Suppressor macrophage treated with lipopolysaccharide for 1 hour (primary cell): ENCODE measurements at places on chromosomes 6 and 20.

DNA sequence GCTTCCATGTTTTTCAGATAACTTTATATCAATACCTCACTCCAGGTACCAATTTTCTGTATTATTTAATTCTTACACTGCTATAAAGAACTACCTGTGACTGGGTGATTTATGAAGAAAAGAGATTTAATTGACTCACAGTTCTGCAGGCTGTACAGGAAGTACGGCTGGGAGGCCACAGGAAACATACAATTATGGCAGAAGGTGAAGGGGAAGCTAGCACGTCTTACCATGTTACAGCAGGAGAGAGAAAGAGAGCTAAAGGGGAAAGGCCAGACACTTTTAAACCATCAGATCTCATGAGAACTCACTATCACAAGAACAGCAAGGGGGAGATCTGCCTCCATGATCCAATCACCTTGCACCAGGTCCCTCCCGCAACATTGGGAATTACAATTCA, 119.1 kb upstream of the BMP5 start:
- DNase-seq = no peak

DNA sequence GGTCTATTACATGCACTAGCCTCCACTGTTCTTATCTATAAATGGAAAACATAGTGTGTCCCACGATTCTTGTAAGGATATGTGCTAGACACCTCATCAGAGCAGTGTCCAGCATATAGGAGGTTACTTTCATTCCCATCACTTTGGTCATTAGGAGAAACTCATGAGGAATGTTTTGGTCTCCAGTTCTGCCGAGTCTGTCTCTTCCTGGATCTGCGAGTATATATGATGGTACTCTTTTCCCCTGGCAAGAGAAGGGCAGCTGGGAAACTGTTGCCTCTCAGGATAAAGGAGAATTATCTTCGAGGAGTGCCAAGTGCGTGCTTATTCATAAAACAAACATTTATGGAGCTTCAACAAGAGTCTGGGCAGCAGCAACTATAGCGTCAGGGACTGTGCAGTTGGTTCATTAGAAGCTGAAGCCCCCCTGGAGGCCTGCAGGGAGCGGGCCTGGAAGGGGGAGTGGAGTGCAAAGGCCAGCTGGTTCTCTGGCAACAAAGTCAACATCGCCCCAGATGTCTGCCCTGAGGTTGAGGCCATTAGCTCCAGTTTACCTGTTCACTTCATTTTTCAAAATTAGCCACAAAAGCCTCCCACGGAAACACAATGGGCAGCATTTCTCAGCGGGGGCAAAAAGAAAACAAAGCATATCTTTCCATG, 811.9 kb downstream of the MAFB start:
- DNase-seq = no peak

- DNase-seq = no peak
Measured at GRCh38 chr6:41370488-41371111, 35.2 kb downstream of the NCR2 start.

DNA sequence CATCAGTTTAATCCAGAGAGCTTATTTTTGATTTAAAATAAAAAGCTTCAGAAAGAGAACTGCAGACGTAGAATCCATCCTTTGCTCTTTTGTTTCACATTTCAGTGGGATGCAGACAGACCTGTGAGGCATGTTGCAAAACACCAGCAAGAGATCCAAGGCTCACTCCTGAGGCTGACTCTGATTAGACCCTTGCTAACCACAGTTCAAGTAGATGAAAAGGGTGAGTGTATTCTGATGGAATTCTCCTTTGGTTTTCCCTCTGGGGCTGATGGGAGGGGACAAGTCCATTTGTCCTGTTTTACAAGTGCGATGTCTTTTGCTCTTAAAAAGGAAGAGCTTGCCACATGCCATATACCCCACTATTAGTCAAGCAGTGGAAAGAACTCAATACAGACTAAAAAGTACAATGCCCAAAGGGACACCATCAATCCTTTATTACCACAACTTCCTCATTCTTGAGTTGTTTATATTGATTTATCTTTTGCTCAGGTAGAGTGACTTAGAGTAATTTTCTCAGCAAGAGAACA, 772.7 kb downstream of the MAFB start:
- no peak for DNase-seq

- no peak for DNase-seq
Measured at GRCh38 chr20:34506480-34506879, 9.7 kb upstream of the DYNLRB1 start.

GRCh38 chr6:21037453-21037852, 503.2 kb downstream of the CDKAL1 start:
- no peak for DNase-seq

GRCh38 chr6:44699082-44699481, 311.6 kb downstream of the CDC5L start:
- DNase-seq = no peak

- DNase-seq = no peak
Measured at GRCh38 chr6:127243501-127243900, 23.2 kb upstream of the RNF146 start.

DNA sequence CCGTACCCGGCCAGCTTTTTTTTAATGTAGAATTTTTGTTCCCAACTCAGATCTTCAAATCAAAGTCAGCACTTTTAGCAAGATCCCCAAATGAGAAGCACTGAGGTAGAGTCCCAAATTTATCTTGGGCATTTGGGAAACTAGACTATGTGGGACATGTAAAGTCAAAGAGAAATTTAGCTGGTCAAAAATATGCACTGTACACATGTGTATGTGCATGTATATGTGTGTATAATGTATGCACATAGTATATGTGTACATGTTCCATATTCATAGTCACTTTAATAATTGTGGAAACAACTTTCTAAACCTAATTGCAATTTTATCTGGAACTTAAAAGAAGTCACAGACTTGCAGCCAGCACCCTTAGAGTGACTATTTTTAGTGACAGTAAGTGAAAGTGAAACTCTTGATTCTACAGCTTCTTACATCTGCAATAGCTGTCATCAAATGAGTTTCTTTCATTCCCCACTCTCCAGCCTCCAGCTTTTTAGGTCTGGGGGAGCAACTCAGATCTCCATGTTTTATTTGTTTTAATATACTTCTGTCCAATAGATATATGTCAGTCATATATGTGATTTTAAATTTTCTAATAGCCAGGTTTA, 53.6 kb downstream of the CDC40 start:
- peak; percentile 60 for DNase-seq

DNA sequence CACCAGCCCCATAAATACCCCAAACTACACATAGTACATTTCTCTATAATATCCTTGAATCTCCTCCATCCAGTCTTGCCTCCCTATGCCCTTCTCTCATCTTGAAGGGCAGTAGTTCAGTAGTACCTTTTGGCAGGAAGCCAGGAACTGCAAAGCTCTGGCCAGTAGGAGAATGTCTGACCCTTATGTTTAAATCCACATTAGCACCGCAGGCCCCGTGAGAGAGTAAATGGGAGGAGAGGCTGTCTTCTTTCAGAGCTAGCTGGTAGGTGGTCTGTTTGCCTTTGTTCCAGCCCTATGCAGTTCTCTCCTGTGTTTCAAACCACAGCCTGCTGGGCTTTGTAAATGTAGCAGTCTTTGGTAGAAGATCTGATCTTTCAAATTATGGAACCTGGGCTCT, 690.7 kb downstream of the DOK5 start:
- DNase-seq = no peak

DNA sequence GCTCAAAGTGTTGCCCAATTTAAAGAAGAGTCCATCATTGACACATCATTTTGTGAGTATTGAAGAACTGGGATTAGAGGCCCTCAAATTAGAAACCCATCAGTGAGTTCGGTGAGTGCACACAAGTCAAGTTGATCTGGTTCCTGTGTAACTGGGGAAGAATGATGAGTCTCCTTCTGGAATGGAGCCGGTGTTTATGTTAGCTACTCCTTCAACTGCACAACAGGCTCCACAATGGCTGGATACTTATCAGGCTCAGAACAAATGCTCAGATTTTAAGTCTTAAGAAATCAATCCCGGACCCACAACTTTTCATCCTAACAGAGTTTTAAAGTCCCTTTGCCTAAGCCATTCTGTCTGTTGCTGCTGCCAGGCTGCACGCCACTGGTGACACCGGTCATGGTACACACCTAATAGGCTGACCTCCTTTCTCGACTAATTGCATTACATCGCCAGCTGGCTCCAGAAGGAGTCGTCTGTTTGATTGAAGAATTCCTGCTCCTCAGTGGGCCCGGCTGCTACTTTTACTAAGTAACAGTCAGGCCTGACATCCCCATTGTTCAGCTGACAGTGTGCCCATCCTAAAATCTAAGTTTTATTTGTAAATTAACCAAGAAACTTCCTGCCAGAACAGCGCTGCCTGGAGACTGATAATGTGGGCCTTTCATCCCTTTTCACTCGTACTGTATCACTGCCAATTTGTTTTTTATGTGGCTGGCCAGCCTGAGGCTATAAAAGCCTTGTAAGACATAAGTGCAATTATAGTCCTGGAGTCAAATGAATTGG, 130.4 kb downstream of the INSM1 start:
- DNase-seq = no peak

- DNase-seq = no peak
Measured at GRCh38 chr20:61127311-61128039, 124.6 kb upstream of the CDH4 start.

DNA sequence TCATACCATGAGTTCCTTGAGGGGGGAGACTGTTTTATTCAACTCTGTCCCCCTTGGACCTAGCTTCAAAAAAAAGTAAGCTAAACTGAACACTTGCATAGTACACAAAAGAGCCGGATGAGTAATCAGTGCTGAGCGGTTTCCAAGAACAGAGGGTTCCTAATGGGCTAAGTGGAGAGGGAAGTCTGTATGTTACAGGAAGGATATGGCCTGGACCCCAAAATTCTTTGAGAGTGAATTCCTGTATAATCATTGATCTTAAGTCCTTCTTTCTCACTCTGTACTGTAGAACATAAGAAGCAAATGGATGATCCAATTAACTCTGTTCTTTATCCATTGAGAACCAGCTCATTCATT, 324.7 kb upstream of the CNR1 start:
- DNase-seq = no peak

- DNase-seq = peak; percentile 93
Measured at GRCh38 chr6:163667372-163668060, 253.0 kb downstream of the QKI start.

GRCh38 chr6:133817460-133818047, 71.4 kb upstream of the TCF21 start:
- peak; percentile 24 for DNase-seq

GRCh38 chr6:11732036-11732631, 46.5 kb downstream of the ADTRP start:
- DNase-seq = peak; percentile 99

GRCh38 chr6:31899215-31899614, 1.7 kb upstream of the EHMT2 start:
- no peak for DNase-seq

DNA sequence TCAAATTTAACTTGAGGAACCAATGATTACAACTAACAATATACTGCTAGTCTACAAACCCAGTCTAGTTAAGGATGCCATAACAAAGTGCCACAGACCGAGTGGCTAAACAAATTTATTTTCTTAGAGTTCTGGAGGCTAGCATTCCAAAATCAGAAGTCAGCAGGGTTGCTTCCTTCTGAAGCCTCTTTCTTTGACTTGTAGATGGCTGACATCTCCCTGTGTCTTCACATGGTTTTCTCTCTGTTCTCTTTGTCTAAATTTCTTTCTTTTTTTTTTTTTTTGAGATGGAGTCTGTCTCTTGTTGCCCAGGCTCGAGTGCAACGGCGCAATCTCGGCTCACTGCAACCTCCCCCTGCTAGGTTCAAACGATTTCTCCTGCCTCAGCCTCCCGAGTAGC, 56.1 kb downstream of the NCOA3 start:
- DNase-seq = no peak

DNA sequence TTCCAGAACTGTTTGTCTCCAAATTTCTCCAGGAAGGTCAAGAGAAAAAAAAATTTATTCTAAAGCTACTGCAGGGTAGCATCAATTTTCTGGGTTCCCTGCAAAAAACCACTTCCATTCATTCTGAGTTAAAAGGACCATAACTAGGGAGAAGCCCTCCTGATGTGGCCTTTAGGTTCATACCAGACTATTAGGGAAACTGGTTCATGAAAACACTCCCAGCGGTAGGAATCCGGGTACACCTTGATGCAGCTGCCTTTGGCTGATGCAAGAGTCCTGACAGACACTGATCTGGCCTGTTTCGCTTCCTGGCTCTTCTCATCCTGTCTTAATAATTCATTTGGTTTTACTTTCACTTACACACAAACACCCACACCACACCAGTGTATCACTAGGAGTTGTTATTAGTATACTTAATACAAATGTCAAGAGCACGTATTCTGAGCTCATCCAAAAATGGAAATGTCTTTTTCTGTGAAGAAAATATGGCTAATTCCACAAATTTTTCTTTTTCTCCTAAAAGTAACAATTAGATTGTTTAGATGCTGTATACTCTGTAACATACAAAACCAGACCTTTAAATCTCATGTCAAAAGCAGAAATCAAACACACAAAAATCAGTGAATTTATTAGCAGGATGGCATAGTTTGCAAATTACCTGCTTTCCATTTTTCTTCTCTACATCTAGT, 38.4 kb upstream of the ARHGAP18 start:
- DNase-seq = peak; percentile 78

- peak; percentile 50 for DNase-seq
Measured at GRCh38 chr6:77650098-77650663, 2.7 kb upstream of the MEI4 start.

GRCh38 chr20:63196768-63197470, 19.0 kb downstream of the YTHDF1 start:
- DNase-seq = no peak

DNA sequence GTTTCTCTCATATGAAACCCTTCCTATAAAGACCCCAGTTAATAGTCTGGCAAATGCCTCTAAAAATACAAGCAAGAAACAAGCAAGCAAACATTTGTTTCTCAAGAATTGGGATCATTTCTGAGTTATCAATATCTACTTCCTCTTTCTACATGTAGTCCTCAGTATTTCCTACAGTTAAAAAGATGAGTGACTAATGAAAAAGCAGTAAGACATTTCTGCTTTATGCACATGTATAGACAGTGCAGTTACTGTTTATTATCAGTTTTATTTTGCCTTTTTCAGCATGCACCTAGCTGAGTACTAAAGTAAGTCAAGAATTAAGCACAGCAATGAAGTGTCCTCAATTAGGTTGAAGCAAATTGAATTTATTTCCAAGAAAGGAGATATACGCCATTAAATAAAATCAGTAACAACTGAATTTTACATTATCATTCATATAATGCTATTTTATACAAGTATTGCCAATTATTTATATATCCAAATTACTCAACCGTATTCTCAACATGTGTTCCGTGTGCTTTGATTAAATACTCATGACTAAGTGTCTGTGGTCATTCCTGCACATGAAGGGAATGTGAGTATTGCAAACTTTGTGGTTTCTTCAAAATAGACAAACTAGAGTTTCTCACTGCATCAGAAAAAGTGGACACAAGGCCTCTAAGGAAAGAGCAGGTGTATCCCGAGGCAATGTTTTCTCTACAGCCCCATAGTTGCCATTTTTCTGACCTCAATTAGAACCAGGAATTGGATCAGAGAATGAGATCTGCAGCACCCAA, 159.3 kb upstream of the MARCKS start:
- peak; percentile 38 for DNase-seq

- no peak for DNase-seq
Measured at GRCh38 chr6:107308677-107309076, 150.7 kb downstream of the PDSS2 start.

- DNase-seq = peak; percentile 25
Measured at GRCh38 chr20:23021541-23021940, 13.6 kb upstream of the SSTR4 start.
